ENCODE measurements at places on chromosomes 7 and 10.

DNA sequence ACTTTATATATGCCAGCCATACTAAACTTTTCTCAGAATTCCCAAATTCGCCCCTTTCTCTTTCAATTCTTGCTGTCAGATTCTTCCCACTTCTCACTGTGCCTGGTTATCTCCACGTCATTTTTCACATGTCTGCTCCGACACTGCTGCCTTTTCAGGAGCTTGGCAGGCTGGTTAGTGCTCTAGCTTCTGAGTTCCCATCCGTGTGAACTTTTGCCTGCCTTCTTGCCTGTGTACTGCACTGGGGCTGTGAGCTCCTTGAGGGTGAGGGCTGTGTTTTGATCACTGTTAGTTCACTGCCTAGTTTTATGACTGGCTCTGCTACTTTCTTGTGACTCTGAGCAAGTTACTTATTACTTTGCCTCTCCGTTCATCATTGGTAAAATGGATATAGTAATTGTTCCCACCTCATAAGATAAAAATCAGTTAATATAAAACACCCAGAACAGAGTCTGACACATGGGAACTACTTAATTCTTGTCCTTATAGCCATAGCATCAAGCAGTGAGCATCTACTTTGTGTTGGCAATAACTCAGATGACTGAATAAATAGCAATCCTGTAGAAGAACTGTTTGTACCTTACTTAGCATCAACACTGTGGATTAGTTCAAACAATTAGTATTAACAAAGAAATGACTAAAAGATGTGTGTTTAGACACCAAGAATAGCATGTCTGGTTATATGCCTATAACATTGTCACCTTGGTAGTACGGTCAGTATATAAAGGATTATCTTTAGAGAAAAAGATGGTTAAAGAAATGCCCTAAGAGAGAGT is 5.5 kb downstream of the GSTO1 start:
- no peak for DNase-seq

- DNase-seq = no peak
Observed at GRCh38 chr10:73054286-73054685, 42.4 kb downstream of the P4HA1 start.

GRCh38 chr7:154914996-154915380 is 87.9 kb downstream of the PAXIP1 start:
- DNase-seq = no peak

- no peak for DNase-seq
Observed at GRCh38 chr7:363626-364025, 73.7 kb downstream of the FOXL3 start.

- DNase-seq = no peak
Observed at GRCh38 chr10:60388116-60388625, 1.5 kb downstream of the ANK3 start.

- no peak for DNase-seq
Observed at GRCh38 chr7:106065575-106066500, 46.3 kb downstream of the SYPL1 start.

- DNase-seq = no peak
Observed at GRCh38 chr7:125126376-125126775, 196.8 kb upstream of the POT1 start.

All from stimulated activated CD4-positive, alpha-beta T cell treated with anti-CD3 and anti-CD28 coated beads, TNF-alpha, amount 100 ng/mL, for 48 hours (primary cell).